ENCODE measurements at places on chromosomes 1 and 21.

DNA sequence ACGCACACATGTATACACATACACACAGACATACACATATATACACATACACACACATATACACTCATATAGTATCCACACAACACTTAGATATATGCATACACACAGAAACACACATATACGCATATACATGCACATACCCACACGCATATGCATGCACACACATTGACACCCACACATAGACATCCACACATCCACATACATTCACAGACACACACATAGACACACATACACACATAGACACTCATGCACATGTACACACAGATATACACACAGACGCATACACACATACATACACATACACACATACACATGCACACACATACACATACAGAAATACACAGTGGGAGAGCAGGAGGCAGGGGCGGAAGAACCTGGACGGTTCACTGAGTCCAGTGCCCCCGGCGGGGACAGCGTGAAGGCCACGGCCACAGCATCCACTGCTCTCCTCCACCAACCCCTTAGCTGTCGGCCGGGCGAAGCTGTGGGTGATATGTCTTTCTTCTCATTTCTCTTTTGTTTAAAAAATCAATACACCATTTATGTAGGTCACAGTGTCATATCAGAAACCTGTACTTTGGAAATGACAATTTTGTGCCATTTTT, 2.8 kb upstream of the C1QB start:
- no peak for DNase-seq

DNA sequence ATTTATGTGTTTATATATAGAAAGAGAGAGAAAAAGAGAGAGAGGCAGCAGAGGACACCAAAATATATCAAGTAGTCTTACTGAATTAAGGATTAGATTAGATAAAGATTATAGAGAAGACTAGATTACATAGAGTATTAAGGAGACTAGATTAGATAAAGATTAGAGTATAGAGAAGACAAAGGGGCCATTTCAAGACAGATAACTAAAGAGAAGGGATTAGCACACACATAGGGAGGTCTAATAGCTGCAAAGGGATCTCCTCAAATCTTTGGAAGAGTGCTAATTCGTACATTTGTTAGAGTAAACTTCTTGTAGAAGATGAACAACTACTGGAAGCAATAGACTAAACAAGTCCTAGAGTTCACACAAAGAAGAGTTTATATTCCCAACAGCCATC, 34.2 kb downstream of the OR6Y1 start:
- no peak for DNase-seq

- DNase-seq, result no peak
Measured at GRCh38 chr1:195804547-195804946, 803.7 kb downstream of the KCNT2 start.

GRCh38 chr1:41342774-41343355, 18.4 kb upstream of the FOXO6 start:
- no peak for DNase-seq

DNA sequence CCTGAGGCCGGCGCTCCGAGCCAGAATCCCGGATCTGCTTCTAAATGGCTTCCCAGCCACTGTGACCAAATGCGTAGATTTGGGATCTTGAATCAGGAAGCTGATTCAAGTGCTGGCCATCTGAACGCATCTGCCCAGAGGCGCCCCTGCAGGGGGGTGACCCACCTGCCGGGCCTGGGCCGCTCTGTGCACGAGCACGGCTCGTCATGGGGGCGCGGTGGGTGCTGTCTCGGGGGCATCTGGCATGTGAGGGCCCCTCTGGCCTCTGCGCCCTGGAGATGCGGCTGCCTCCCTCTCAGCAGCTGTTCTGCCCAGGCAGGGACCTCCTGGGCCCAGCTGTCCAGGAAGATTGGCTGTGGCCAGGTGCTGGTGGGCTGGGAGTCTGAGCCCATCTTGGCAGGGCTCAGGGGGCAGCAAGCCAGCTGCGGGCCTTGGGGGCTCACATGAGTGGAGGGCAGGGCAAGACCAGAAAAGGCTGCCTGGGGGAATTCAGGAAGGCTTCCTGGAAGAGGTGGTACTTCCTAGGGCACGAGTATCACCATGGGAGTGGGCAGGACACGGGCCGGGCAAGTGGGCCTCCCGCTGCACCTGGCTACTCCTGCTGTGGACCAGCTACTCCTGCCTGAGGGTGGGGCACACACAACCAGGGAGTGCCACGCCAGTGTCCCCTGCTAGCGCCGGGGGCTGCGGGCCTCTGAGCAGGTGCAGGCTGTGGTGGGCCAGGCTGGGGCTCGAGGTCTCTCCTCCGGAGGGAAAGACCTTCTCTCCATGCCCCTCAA, 25.1 kb downstream of the PLCH2 start:
- no peak for DNase-seq

DNA sequence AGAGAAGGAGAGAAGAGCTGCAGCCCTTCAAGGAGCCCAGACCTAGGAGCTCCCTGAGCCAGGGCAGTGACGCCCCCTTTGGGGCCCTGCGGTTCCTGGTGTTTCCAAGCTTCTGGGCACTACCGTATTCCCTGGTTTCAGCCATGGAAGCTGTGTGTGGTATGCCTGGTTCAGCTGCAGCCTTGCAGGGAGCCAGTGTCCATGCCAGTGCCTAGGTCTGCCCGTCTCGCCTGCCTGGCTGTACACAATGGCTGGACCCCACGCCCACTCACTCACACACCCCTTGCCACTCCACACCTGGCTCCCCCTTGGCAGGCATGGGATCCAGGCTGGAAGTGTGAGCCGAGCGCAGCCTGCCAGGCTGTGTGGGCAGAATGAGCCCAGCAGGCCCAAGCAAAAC, 87.7 kb downstream of the ADARB1 start:
- no peak for DNase-seq

- DNase-seq, result no peak
Measured at GRCh38 chr21:41891132-41891531, 12.0 kb upstream of the PRDM15 start.

DNA sequence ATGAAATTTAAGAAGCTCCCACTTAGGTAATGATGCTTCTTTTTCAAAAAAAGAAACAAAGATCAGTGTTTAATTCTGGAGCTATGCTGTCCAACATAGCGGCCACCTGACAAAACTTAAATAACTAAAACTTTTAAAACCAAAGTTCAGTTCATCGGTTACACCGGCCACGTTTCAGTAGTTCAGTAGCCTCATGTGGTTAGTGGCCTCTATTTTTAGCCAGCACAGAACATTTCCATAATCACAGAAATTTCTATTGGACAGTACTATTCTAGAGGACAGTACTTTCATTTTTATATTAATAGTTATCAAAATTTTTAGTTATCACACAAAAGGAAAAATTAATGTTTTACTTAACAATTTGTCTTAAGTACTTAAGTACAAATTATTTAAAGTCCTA, 141.0 kb downstream of the USP25 start:
- no peak for DNase-seq

DNA sequence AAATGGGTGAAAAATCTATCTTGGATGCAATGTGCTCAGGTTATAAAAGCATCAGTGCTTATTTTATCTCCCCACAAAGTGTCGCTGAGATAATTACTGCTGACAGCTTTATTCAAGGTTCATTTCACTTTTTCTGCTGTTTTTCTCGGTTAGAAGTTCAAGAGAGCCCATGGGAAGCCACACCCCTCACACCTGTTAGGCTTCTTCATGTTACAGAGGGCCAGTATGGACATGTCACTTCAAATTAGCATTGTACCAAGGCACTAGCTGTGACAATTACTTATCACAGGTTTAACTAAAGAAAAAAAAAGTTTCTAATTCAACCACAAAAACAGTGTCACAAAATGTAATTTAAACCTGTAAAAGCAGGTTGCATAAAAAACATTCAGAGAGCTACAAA, 187.3 kb upstream of the DMRTA2 start:
- DNase-seq, result no peak

DNA sequence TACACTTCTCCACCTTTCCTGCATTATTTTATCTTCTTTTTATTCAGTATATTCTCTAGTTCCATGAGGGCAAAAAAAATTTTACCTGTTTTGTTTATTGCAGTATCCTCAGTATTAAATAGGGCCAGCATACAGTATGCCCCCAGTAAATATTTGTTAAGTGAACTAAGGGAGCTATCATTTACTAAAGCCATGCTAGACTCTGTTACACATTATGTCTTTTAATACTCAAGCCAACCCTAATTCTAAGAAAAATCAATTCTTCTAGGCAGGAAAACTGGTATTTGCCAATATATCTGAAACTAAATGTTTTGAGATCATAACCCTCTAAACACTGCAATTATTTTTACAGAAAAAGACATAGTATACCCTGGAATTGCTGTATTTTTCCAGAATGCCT, 18.3 kb downstream of the TMEM50A start:
- no peak for DNase-seq

DNA sequence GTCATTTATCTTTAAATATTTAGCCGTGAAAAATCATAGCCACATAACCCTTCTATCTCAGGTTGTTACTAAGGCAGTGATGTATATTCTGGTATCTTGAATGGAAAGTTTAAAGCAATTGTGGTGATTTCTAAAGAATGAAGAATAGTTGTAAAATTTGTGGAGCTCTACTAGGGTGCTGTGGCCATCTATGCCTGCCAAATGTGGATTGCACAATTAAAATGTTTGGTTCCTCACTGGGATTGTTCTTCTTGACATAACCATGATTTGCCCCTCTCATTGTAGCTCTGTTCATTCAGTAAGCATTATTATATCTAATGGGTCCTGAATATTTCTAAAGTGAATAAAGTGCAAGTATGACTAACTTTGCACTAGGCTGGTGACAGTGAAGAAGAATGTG, 50.1 kb downstream of the AK4 start:
- DNase-seq, result no peak

DNA sequence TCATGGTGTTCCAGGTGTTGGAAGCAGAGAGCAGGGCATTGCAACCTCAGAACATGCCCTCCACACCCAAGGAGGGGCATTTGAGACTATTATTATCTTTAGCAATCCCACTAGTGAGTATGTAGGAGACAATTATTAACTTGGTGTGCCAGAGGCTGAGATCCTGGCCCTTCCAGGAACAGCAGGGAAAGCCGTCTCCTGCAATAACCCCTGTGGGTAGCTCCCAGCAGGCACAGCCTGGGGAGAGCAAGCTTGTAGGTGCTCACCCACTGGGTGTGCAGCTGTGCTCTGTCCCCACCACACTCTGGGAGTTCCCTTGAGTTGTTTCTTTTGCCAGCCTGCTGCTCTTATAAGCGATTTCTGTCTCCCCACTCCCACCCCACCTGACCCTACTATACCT, 10.3 kb downstream of the CFAP107 start:
- DNase-seq, result no peak

- DNase-seq, result no peak
Measured at GRCh38 chr1:234558330-234558836, 51.6 kb downstream of the IRF2BP2 start.

- DNase-seq, result no peak
Measured at GRCh38 chr1:119372503-119373086, 4.0 kb downstream of the HAO2 start.

DNA sequence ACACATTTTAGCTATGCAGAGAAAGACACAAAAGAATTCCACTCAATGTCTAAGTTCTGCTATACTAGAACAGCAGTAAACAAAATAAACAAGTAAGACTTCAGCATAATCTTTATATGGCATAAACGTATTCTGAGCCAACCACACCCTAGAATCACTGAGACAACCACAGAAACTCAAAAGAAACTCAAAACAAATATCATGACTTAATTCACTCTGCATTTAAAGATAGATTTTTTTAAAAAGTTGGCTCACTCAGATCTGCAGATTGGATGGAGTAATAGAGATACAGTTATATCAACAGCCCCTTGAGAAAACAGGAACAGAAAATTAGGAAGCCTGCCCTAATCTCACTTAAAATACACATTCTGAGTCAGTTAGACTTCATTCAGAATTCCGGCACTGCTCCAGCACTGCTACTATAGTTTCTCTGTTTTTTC, 95.0 kb downstream of the COL24A1 start:
- no peak for DNase-seq

DNA sequence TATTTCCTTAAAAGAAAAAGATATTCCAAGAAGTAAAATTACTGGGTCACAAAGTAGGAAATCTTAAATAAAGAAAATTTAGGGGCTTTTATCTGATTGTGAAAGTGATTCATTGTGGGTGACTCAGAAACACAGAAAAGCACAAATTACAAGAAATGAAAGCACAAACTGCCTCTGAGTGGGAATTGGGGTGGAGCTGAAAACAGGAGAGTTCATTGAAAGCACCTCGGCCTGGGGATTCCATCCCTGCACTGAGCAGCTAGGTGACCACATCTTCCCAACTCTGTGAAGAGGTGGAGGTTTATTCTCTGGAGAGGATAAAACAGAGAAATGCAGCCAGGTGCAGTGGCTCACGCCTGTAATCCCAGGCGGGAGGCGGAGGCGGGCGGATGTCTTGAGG, 7.4 kb downstream of the GJA4 start:
- no peak for DNase-seq

DNA sequence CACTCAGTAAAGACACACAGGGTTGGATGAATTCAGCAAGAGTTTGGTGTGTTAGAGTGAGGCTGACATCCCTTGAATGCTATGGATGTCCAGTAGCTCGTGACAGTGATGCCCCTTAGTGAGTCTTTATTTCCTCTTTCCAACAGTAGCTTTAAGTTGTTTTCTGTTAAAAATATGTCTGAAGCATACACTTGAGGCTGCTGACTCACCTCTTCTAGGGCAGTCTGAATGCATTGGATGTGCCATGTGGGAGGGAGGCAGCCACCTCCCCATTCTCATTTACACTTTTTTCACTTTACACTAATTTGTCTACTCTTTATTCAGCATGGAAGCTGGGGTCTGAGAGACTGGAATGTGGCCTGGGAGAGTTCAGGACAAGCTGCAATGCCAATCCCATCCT, 17.6 kb downstream of the NOS1AP start:
- DNase-seq, result no peak

- no peak for DNase-seq
Measured at GRCh38 chr1:37137601-37138000, 103.3 kb upstream of the GRIK3 start.

- DNase-seq, result no peak
Measured at GRCh38 chr1:170426596-170426995, 105.4 kb upstream of the GORAB start.

- DNase-seq, result no peak
Measured at GRCh38 chr1:229278120-229278741, 7.3 kb downstream of the RAB4A start.

GRCh38 chr1:12472156-12472797, 145.7 kb downstream of the DHRS3 start:
- no peak for DNase-seq

GRCh38 chr1:98429965-98430443, 231.5 kb upstream of the SNX7 start:
- no peak for DNase-seq

GRCh38 chr1:201126832-201127754, at the start of gene ASCL5:
ASCL5 (minus strand) TSS chr1:201127184; CDS start chr1:201115372, 11,812 bp downstream.
- no peak for DNase-seq

DNA sequence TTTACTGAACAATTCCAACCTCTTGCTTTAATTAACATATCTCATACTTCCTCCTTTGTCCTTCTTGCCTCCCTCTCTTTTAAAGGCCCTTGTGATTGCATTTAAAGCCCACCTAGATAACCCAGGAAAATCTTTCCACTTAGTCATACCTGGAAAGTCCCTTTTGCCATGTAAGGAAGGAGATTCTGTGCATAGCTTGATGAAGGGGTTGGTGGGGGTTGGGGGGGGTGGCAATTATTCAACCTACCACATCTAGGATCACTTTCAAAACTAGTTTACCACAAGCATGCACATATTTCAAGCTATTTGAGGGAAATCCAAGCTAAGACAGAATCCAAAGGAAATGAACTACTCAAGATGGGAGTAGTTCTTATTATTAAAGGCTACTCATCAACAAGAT, 249.1 kb upstream of the PTBP2 start:
- no peak for DNase-seq

Data from activated CD8-positive, alpha-beta memory T cell treated with anti-CD3 and anti-CD28 coated beads, Interleukin-2, amount 50 U/mL, for 4 hours (primary cell).